Fibroblast of skin of right biceps (primary cell): ENCODE measurements at places on chromosomes 4 and X.
A peak's percentile ranks its signal among the peaks of the same experiment; 100 is the strongest.

DNA sequence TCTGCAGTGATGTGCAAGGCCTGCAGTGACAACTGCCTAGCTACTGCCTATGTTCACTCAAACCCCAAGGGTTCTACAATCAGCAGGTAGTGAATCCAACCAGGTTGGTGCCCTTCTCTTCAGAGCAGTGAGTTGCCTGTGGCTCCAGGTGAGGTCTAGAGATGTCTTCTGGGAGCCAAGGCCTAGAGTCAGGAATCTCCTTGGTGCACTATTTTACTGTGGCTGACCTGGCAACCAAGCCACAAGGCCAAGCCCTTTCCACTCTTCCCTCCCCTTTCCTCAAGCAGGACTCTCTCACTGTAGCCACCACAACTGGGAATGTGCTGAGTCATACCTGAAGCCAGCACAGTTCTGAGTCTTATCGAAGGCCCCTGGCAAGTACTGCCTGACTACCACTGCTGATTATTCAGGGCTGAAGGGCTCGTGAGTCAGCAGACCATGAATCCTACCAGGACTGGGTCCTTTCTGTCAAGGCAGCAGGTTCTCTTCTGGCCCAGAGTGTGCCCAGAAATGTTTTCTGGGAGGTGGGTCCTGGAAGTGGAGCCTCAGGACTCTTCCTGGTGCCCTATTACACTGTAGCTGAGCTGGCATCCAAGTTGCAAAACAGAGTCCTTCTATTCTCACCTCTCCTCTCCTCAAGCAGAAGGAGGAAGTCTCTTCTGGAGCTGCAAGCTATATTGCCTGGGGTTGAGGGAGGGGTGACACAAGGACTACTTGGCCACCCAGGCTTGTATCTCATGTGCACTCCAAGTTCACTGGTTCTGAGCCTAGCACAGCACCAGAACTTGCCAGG, 111.6 kb downstream of the BTC start:
- DNase-seq = peak; percentile 92

GRCh38 chr4:151417164-151417571, 8.2 kb downstream of the FHIP1A start:
- DNase-seq = no peak

- no peak for DNase-seq
Observed at GRCh38 chrX:2188840-2189239, 311.9 kb downstream of the DHRSX start.

DNA sequence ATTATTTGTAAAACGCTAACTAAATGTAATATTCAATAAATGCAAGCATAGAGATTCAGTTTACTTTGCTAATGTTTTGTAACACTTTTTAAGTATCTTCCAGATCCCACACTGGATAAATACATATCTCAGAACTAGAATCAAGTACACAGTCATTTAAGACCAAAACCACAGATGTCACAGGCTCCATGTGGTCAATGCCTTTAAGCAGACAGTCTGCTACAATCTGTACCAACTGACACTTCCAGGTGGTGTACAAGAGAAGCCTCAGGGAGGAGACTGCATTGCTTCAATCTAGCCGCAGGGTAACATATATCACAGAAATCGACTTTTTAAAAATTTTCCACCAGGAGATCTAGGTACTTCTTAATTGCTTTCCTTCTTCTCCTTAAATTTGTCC, 229.6 kb upstream of the DIAPH2 start:
- DNase-seq = no peak

DNA sequence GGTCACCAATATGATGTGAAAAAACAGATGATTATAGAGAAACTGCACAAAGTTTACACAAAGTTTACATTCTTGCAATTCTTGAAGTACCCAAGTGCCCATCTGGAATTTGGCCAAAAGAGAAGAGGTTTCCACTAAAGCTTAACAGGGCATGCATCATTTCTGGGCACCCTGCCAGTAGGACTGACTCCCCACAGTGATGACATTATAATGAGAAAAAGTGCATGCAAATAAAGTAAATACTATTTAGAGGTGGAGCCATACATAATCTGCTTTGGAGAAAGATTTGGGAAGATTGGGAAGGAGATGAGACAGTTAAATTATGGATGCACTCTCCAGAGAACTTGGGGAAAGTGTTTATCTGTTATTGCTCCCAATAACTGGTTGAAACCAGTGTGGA, 93.7 kb upstream of the TRPC3 start:
- DNase-seq = peak; percentile 98

- peak; percentile 87 for DNase-seq
Observed at GRCh38 chr4:82798168-82799005, at the start of gene SCD5. SCD5 (minus strand) TSS chr4:82798796; CDS start chr4:82798537, 259 bp downstream.

GRCh38 chrX:109858602-109859341, 125.7 kb upstream of the ACSL4 start:
- no peak for DNase-seq

DNA sequence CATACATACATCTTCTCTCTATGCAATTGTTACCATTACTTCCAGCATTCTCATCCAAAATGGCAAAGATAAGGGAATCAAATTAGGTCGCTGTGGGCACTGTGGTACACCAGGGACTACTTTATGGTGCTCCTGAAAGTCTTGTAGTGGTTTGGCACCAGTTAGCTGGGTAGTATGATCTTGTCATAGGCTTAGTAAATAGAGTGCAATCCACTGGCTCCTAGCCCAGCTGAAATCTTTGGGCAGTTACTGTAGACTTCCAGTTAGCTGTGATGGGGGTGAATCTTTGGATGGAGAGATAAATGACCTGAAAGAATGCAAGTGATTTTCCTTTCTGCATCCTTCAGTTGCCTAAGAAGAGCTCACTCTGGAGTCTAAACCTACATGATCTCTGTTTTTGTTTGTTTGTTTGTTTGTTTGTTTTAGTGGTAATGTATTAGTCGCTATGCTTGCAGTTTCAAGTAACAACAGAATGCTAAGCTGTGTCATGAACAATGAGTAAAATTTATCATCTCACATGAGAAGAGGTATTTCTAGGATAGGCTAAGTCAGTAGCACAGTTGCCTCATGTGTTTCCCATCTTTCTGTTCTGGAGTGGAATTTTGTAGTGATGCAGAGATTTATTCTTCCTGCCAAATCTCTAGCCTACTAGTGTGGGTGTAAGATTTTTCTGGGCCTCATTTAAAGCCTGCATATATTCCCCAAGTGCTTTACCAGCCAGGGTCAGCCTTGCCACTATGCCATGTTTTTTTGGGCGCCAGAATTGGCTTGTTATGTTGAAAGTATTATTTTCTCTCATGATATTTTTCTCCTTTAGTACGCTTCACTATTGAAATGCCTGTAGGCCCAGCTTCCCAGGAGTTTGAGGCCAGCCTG, 24.2 kb downstream of the HERC3 start:
- DNase-seq = peak; percentile 96

- DNase-seq = peak; percentile 57
Observed at GRCh38 chr4:79917246-79917645, 155.8 kb downstream of the ANTXR2 start.

DNA sequence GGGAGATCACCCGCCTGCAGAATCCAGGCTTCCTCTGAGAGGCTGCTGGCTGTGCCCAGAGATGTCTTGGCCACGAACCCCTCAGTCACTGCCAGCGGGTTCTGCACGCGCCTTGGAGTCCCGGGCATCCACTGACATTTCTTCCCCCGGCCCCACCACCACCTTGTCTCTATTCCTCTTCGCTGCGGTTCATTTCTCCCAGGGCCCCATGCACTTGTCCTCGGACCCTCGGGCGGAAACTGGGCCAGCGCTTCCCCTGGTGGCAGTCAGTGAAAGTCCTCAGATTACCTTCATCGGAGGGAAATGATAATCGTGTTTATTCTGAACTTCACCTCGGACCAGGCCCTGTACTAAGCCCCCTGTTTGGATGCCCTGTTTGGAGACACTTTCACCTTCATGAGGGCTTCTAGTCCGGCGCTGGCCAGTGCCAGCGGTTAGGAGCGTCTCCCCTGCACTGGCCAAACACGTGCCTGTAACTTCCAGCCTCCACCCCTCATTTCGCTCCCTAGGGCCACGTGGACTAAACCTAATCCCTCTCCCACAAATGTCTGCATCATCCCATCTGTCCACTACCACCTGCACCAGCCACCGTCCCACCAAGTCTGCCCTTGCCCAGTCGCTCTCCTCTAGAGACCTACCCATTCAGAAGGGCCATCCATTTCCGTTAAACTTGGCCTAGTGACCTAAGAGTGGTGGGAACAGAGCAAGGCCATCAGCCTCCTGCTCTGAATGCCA, 82.0 kb downstream of the DCTD start:
- no peak for DNase-seq

- DNase-seq = peak; percentile 94
Observed at GRCh38 chrX:38214551-38215531, 5.8 kb downstream of the SRPX start.

DNA sequence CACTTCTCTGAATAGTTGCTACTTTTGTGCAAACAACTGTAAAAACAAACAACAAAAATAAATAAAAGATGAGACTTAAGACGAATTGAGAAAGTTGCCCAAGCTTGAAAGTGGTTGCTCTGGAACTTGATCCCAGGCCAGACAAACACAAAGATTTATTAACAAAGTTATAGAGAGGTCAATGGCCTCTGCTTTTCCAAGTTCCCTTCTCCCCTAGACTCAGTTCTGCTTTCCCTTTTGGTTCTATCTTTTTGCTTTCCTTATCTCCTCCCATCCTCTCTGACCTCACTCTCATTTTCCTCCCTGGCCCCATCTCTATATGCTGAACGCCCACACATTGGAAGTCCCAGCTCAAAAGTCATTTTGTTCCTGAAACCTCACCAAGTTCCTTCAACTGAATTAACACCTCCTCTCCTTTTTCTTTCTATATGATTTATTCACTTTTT, 82.7 kb downstream of the MXRA5 start:
- DNase-seq = no peak

- DNase-seq = peak; percentile 90
Observed at GRCh38 chr4:128810871-128811570, 1.5 kb downstream of the JADE1 start.

DNA sequence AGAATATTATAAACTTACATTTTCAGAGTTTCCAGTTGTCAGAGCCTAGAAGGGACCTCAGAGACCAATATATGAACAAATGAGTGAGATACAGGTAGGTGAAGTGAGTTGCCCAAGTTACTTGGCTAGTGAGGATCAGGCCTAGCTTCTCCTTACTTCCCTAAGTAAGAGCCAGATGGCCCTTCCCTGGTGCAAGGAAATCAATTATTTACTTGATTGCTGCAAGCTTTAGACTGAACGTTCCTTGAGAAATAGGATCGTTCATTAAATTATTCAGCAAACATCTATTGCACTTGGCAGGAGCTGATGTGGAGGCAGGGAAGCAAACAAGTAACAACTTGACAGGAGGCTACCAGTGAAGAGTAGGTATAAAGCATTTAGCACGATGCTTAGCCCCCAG, 117.8 kb downstream of the EFHC2 start:
- DNase-seq = no peak

DNA sequence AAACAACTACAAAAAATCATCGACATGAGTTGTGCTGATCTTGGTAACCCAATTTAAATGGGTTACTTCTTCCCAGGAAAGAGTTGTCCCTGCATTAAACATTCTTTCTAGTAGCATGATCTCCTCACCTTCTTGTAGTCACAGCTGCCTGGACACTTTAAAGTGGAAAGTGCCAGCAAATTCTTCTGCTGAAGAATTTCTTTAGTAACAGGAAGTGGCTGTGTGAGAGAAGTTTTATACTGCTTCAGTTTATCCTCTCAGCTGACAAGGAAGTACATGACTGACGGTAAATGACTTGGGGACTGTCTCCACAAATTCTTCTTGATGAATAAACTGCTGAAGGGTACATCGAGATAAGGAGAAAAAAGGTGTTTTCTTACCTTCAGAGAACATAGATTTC, 18.2 kb upstream of the TNIP3 start:
- DNase-seq = peak; percentile 49

- peak; percentile 85 for DNase-seq
Observed at GRCh38 chrX:118726887-118727685, at the start of gene IL13RA1. IL13RA1 (plus strand) TSS chrX:118727606; CDS start chrX:118727639, 33 bp downstream.

DNA sequence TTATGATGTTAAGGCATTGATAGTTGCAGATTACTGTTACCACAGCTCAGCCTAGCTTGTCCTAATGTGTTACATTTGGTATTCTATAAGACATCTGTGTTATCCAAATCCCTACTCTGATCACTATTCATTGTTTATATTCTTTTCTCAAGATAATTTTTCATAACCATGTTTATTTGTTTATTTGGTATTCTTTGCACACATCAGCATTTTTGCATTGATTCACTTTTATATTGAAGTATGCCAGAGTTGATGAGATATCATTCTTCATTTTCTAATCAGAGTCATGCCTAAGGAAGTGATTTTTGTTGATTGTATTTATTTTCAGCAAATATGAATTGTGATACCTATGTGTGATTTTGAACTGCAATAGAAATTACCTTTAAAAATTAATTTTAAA, 61.2 kb upstream of the PDHA2 start:
- DNase-seq = no peak

DNA sequence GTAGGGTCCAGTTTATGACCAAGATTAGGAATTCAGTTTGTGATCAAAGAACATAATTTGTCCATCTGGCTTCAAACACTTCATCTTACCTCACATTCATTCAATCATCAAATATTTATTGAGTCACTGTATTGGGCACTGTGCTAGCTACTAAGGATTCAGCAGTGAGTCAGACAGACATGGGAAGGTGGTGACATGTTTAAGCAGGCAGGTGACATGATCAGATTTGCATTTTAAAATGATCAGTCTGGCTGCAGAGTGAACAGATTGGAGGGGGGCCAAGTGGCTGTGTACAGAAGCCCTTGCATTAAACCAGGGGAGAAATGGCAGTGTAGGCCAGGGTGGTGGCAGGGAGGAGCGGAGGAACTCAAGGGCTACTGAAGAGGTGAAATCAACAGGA, 25.1 kb upstream of the APLN start:
- DNase-seq = peak; percentile 26

DNA sequence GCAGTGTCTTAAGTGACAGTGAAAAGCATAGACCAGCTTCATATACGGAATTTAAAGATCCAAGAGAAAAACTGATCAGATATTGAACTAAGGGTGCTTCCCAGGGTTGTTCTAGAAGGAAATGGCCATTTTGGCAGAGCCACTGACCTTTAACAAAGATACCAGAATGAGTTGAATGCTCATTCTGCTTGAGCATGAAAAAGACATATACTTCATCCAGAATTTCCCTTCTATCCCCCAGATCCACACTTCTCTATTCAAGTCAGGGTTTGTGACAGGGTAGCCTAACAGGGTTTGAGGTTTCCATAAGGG, 45.6 kb upstream of the FAM9C start:
- DNase-seq = no peak

- DNase-seq = no peak
Observed at GRCh38 chrX:74890676-74891430, 34.4 kb downstream of the NEXMIF start.
